HTR-8/SVneo (cell line): ENCODE measurements at places on chromosomes 13 and 19.

DNA sequence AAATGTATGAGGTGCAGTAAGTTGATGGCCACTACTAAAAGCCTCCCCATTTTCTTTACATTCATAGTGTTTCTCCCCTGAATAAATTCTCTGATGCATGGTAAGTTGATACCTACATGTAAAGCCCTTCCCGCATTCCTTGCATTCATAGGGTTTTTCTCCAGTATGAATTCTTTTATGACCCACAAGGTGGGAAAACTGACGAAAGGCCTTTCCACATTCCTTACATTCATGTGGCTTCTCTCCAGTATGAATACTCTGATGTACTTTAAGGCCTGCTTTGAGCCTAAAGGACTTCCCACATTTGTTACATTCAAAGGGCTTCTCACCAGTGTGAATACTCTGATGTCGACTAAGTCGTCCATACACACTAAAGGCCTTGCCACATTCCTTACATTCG, 20.5 kb downstream of the ZNF607 start:
- DNase-seq, result no peak

DNA sequence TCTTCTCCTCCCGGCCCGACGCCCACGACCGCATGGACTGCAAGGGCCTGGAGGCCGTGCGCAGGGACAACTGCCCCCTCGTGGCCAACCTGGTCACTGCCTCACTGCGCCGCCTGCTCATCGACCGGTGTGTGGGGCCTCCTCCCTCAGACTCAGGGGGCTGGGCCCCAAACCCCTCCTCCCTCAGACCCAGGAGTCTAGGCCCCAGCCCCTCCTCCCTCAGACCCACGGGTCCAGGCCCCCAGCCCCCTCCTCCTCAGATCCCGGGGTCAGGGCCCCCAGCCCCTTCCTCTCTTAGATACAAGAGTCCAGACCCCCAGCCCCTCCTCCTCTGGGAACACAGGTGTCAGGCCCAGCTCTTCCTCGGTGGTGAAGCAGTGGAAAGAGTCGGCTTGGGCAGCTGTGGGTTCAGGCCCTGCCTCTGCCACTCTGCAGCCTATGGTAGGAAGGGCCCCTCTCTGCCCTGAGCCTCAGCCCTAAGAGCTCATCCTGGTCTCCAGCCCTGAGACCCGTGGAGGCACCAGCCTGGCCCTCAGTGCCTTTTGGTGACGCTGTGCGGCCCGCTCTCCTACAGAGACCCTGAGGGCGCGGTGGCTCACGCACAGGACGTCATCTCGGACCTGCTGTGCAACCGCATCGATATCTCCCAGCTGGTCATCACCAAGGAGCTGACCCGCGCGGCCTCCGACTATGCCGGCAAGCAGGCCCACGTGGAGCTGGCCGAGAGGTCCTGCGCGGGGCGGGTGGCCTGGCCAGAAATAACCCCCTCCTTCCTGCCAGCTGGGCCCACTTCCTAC, 3.7 kb upstream of the SPIB start:
- DNase-seq, result peak; percentile 31

DNA sequence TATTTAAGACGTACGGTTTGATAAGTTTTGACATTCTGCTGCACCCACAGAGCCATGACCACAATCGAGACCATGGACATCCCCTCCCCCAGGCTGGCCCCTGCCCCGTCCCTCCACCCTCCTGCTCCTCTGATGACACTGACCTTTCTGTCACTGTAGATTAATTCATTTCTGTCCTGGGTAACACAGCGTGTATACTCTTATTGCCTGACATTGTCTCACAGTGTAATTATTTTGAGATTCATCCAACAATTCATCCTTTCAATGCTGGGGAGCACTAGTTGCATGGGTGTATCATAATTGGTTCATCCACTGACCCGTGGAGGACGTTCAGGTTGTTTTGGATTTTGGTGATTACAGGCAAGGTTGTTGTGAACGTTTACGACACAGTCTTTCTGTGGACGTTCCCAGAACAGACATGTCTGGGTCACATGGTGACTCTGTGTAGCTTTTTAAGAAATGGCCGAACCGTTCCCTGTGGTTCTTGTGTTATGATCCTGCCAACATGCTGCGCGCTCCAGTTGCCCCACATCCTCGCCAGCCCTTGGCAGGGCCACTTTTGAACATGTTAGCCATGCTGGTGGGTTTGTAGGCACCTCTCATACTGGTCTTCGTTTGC, 41.9 kb downstream of the C13orf46 start:
- DNase-seq, result no peak

DNA sequence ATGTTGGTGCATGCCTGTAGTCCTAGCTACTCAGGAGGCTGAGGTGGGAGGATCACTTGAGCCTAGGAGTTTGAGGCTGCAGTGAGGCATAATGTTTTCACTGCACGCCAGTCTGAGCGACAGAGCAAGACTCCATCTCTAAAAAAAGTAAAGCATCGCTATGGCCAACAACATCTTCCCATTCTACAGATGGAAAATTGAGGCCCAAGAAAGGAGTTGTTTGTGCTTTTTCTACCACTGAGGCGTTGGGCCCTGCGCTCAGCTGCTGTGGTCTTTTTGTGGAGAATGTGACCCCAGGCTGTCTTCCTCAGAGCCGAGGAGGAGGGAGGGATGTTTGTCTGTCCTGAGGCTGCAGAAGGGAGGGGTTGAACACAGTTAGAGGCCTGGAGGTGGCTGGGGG, 485 bp upstream of the C5AR2 start:
- DNase-seq, result no peak

- no peak for DNase-seq
Observed at GRCh38 chr13:49779721-49780120, 12.8 kb downstream of the KPNA3 start.

GRCh38 chr19:33201886-33202545, 7.9 kb downstream of the LRP3 start:
- DNase-seq, result no peak

DNA sequence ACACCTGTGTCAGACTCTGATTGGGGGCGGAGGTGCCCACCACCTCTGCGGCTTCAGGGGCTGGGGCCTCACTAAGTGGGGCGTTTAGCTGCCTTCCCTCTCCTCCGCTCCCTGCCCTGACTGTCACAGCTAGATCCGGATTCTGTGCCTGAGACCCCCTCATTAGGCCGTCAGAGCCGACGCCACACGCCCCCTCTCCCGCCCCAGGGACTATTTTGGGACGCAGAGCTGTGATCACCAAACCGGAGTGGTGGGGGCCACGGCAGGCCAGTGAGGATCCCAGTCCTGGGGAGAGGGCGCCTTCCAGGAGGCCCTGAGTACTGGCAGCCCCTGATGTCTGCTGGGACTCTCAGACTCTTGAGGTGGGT, 762 bp downstream of the KANK3 start:
- DNase-seq, result no peak

DNA sequence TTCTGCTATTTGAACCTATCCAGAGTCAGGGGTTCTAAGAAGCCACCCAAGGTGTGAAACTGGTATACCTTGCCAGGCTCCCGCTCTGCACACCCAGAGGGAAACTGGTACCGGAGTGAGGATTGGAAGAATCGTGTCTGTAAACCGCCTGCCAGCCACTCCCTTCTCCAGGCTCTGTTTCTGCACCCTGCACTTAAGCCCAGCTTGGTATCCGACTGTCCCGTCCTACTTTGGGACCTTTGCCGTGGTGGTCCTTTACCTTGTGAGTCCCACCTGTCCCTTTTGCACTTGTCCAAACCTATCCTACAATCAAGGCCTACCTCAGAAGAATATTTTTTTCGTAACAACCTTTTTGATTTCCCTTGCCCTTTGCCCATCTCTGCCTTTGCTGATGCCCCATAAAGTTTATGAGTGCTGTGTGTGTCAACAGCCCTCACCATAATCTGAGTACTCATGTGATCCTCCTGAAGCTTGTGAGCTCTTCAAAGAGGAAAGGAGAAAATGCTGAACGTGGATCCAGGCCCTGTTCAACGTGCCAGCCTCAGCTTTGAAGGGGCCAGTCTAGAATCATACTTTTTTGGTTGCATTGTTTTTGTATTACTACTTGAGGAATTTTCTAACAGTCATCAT, 44.7 kb downstream of the GARRE1 start:
- no peak for DNase-seq

DNA sequence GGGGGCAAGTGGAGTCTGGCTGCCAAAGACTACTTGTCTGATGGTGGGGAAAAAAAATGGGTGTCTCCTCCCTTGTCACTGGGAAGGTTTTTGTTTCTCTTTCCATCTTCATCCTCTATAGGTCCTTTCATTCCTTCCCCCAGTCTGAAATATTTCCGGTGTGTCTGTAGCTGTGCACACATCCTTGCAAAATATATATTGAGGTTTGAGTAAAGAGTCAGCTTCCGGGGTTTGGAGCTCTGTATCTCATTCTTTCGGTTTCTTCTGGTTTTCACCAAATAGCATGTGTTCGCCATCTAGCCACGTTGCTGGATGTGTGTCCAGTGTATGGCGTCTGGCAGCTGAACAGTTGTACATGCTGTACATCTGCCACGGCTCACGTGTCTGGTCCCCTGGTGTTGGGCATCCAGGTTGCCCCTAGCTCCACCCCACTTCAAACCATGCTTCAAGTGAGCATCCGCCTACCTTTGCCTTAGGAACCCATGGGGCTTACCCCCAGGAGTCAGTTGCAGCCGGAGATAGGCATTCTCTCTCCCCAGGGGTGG, 142.2 kb downstream of the SIPA1L3 start:
- DNase-seq, result no peak

DNA sequence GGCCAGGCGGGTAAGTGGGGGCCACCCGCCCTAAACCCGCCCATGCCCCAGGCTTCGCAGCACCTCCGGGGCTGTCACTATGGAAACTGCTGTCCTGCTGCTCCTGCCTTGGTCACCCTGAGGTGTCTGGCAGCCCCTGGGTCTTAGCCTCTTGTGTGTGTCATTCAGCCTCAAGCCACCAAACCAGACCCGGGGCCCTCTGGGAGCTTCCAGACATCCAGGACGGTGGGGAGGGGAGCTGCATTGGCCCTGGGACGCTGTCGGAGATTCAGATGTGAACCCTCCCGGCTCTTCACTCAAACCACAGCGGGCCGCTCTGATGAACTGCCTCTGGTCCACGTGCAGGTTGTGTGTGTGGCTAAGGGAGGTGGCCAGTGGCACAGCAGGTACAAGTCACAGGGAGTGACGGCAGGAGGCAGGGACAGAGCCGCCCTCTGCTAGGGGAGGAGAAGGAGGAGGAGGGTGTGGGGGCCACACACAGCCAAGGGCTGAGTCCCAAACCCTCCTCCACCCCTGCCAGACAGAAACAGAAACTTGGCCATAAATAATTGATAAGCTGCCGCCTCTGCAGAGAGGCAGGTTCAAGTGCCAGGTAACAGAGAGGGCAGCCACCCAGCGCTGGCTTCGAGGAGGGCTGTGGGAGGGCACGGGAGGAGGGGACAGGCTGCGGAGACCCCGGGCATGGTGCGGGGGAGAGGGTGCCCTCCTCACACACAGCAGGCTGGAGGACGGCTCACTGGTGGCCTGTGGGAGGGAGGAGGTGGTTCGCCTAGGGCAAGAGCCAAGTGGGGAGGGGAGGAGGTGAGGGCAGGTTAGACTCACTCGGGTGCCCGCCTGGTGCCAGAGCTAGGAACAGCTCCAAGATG, 8.0 kb downstream of the NANOS3 start:
- DNase-seq, result no peak

- DNase-seq, result no peak
Observed at GRCh38 chr13:71219698-71220415, 647.1 kb downstream of the DACH1 start.

- DNase-seq, result no peak
Observed at GRCh38 chr19:32717496-32717895, 2.1 kb upstream of the TDRD12 start.

DNA sequence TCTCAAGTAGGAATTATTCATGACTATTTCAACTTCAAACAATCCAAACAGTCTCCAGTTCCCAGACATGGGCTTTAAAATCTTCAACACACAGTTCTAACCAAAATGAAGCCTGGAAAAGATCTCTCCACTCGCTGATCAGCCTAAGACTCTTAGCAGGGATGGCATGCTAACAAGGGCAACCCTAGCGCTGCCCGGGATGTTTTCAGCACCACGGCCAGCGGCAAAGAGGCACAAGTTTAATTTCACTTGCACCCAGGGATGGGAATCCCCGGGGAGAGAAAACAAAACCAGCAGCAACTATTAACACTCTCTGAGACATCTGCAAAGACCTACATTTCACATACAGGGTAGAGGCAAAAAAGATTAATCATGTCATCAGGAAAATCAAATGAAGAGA, 43.0 kb downstream of the CACNA1A start:
- DNase-seq, result peak; percentile 37

DNA sequence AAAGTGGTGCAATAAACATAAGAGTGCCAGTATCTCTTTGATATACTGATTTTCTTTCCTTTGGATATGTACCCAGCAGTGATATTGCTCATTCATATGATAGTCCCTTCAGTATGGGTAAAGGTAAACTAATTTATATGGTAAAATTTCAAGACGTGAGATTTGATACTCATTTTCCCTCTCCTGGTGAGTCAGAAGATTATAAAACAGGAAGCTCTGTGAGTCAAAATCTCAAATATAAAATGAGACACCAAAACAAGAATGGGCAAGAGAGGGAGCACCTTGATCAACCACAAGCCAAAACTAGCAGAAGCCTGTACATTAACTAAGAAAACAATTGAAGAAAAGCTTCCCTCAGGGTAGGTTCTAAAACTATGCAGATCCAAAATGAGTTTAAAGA, 216.3 kb downstream of the SLITRK6 start:
- no peak for DNase-seq

- no peak for DNase-seq
Observed at GRCh38 chr13:20940083-20940482, 37.5 kb upstream of the XPO4 start.

DNA sequence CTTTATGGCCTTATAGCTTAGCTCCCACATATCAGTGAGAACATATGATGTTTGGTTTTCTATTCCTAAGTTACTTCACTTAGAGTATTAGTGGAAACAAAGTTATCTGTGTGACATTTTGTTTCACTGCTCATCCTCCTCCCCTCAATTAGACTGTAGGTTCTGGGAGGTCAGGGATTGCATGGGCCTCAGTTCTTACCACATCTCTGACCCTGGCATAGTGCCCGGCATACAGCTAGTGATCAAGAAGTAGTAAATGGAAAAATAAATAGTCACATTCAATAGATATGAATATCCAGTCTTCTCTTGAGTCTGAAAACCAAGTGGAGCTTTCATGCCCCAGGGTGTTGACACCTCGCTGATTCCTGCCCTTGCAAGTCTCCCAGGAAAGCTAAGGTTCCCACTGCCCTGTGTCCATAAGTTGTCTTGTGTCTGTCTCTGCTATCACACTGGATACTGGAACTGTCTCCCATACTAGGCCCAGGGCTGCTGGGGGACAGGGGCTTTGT, 249.5 kb upstream of the TSHZ3 start:
- DNase-seq, result no peak

GRCh38 chr13:103953859-103954258, 887.6 kb upstream of the SLC10A2 start:
- DNase-seq, result no peak

DNA sequence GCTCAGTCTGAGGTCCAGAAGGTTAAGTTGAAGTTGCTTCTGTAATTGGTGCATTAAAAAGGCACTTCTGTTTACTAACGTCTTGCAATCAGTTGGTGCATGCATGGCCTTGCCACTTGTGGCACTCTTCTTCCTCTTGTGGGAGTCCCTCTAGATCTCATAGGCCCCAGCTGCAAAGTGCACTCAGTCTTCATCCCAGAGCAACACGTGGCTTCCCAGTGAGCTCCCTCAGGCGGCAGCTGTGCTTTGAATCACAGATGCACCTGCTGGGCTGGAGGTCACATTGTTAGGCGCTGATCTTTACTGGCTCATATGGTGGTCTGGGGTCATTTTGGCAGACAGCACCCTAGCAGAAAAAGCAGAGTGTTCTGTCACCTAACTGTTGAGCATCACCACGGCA, 215.7 kb downstream of the ZNF536 start:
- no peak for DNase-seq
